ENCODE measurements at places on chromosomes 2 and 18. TPM values are rescaled to one million over a fixed set of nuclear protein-coding genes. Genes with fewer than 3 reads are reported as not detected.
A peak's percentile ranks its signal among the peaks of the same experiment; 100 is the strongest.

GRCh38 chr2:96267159-96267971 lies 1.3 kb downstream of the CIAO1 start:
- peak; percentile 86 for DNase-seq

GRCh38 chr2:237782181-237782580 lies 16.4 kb upstream of the RBM44 start:
- DNase-seq, result no peak

GRCh38 chr2:183037074-183037552 lies 1.1 kb downstream of the NCKAP1 start:
- no peak for DNase-seq

DNA sequence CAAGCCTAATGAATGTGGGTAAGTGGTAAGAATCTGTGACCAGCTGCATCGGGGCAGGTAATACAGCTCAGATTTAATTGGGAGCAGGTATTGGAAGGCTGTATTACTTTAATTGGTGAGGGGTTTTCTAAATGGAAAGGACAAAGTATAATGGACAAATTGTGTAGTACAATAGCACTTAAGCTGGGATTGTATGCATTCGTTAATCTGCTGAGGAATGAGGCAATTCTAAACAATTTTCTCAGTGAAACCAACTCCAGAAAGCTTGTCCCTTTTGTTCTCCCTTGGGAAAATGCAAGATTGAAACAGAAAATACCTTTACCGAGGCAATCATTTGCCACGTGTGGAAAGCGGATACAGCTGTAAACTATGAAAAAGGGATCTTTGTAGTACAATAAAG lies 801.6 kb upstream of the POU3F3 start:
- DNase-seq, result no peak

DNA sequence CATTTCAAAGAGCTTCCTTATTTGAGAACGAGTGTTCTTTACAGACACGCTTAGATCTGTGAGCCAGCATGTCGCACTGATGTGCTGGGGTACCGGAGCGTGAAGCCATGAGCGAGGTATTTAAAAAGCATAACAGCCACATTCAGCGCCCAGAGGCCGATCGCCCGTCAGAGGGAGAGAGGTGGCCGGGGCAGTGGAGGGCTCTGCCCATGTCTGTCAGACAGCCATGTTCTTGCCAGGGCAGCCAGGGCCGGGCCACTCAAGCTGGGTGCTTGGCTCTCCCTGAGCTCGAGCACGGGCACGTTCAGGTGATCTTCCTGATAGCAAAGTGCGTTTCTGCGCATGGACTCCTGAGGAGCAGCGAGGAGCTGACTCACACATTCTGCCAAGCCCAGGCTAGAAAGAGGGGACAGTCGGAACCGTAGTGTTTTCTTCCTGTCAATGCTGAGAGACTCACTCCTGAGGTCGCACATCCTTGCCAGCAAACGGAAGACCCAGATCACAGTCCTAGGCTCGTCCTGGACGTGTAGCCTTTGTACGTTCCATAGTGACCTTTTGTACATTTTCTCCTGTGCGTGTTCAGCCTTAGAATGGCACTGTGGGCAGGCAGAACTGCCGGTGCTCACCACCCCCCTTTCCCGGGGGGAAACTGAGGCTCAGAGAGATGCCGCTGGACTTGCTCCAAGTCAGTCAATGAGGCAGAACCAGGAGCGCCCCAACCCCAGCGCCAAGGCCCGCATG lies 100.7 kb downstream of the NFATC1 start:
- DNase-seq, result no peak

- no peak for DNase-seq
Observed at GRCh38 chr2:236879416-236879963, 206.2 kb upstream of the COPS8 start.

- DNase-seq, result no peak
Observed at GRCh38 chr2:149690825-149691224, 103.2 kb upstream of the MMADHC start.

- no peak for DNase-seq
Observed at GRCh38 chr2:225462945-225463344, 63.4 kb downstream of the NYAP2 start.

DNA sequence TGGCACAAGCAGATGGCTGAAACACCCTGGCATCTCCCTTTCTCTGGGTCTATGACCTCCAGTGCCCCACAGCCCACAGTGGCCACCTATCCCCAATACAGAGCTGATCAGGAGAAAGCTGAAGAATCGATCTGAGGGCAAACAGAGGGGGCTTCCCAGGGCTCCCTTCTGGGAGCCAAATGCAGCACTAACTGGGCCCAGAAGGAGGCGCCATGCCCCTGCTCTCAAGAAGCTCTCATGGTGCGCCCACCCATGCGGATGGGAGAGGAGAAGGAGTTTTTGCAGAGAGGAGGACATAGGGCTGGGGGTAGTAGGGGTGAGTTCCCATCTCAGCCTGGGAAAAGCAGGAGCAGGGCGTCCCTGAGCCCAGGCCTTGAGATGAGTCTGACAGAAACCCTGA lies 787.3 kb upstream of the RAB6C start:
- DNase-seq, result no peak

DNA sequence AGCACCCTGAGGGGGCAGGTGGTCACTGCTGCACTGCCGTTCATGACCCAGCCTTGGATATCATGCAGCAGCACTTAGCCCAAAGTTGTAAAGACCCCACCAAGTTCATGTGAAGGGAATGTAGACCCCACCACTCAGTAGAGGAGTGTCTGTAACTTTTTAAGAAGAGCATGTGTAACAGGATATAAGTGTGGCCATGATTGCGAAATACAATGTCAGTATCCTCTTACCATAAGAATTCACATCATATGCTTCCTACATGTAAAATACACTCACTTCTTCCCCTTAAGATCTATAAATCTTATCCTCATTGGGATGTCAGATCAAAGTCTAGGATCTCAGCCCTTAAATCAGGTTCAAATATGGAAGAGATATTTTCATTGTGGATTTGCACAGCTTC lies 276.9 kb downstream of the PTPRM start:
- no peak for DNase-seq

- no peak for DNase-seq
Observed at GRCh38 chr18:48992791-48993555, 42.2 kb upstream of the SMAD7 start.

DNA sequence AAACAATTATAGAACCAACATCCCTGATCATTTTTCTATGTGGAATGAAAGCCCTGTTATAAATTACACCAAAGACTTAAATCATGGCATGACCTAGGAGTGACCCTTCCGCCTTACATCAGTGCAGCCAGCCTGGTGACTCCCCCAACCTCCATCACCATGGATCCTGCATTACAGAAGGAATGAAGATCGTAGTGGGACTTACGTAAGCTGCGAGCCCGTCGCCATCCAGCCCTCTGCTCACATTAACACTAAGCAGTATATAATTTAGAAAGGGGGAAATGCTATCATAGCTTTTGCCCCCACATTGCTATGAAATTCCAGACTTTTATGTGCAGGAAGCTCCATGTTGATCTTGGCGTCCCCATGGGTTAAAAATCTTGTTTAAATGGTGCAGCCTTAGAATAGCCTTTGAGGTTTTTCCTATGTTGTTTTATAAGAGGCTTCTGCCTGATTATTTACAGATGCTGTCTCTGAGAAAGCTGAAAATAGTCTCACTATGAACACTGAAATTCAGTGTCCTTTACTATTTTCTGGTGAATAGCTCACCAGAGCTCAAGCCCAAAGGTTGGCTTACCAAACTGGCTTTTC lies 76.3 kb downstream of the COLEC12 start:
- no peak for DNase-seq

GRCh38 chr2:21585881-21586280 lies 462.1 kb downstream of the TDRD15 start:
- DNase-seq, result no peak

DNA sequence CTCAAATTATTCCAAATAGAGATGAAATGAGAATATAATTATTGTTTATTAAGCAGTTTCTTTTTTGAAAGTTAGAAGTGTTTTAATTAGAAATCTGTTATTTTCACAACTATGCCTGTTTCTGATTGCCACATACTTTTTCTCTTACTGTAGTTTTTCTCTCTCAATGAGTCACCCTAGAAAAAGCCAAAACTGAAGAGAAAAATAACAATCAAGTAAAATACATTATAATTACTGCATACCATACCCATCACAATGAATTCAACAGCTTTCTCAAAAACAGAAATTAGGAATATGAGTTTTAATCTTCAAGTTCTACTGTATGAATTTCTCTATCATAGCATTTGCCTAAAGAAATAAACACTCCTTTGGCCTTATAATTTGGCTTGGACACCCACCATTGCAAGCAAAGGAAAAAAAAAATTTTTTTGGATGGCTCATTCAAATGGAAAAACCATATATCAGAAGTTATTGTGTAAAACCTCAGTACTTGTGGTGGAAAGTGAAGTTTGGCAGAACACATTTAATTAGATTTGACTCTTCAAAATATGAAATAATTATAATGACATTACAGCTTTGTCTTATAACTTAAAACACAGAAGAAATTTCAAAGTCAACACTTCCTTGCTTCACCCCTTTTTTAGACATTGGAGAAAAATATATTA lies 138.5 kb downstream of the DYM start:
- DNase-seq, result no peak

GRCh38 chr2:150134223-150134857 lies 353.1 kb downstream of the RND3 start:
- DNase-seq, result no peak

DNA sequence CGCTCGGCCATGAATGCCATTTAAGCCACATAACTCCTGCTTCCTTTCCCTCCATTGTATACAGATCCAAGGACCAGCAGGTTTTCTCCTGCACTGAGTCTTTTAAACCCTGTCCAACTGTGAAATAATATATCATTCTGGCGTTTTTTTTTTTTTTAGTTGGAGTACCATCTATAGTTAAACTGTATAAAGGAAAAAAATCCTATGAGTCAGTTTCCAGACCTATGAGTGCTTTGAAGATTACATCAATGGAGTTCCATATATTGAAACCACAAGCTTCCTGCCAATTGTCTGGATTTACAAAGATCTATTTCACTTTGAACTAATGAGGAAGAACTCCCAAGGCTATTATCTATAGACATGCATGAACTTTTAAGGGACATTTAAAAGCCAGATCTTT lies 2.4 kb upstream of the MALT1 start:
- no peak for DNase-seq

Gene RGPD4
- not detected for total RNA-seq

- no peak for DNase-seq
Observed at GRCh38 chr18:3716116-3716660, 266.2 kb downstream of the TGIF1 start.

Gene CCDC121
- 0.54 TPM for total RNA-seq

DNA sequence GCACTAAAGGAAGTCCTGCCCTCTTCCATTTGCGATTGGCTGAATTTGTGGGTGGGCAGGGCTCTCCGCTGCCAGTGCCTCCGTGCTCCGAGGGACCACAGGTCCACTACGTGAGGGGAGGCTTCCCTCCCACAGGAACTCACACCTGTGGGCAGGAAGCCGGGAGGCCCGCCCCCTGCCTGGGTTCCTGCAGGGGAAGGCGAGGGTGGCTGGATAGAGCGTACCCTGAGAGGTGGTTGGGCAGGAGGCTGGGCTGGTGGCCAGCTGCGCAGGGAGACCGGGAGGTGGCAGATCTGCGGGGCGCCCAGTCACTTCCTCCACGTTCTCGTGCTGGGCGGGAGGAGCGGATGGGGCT lies 47.0 kb upstream of the PTH2R start:
- peak; percentile 60 for DNase-seq

DNA sequence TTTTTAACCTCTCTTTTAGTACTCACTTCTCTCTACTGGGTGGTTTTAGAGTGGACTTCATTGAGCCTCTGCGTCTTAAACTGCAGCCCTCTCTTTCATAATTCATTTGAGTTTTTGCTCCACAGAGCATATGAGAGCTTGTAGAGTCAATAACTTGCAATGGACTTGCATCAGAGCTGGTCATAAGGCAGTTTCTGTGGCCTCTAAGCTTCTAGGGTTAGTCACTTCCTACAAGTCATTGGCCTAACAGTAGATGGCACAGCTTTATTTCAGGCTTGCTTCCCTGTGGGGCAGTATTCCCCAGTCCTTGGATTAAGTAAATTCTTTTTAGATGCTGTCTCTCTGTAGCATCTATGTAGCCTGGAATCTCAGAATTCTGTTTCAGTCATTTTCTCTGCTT lies 1435.7 kb downstream of the LRP1B start:
- no peak for DNase-seq

Gene SOCS6
- 3.3 TPM for total RNA-seq

Gene IGFBP5
- not detected for total RNA-seq

DNA sequence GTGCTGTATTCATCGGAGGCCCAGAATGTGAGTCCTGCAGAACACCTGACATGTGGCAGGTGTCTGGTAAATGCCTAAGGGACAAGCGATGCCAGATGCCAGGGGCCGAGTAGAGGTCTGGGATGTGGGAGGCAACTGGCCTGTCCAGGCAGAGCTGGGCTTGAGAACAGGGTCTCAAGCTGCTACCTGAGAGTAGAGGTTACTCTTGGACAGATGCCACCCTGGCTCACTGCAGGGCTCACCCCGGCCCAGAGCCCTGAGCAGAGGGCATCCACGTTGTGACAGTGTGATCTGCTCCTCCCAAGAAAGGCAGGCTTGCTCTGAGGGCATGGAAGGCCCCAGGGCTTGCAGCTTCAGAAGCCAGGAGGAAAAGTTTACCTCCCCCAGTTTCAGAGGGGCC lies 692.0 kb upstream of the ID2 start:
- no peak for DNase-seq

DNA sequence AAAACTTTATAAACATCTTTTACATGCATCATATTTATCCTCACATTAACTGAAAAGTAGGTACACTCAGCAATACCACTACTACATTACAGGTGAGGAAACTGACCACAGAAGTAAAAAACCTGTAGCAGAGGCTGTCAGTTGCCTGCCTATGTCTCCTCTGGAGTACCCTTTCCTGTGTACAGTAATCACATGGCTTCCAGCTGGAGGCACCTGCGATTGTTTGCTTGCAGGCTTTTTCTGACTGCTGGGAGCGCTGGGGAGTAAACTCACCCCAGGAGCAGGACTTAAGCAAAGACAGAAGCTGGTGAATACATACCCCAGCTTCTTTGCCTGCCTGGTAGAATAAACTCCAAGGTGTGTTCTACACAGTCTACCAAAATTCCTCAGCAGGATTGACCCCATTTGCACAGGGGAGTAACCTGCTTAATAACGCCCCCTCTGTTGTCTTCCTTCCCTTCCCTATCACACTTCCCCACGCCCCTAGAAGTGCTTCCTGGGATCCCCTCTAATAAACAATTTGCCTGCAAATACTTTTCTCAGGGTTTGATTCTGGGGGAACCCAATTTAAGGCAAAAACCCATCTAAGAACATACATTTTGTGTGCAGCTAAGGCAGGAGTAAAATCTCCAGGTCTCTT lies 138.9 kb downstream of the PTH2R start:
- DNase-seq, result peak; percentile 40

Gene ERFE
- total RNA-seq, result 0.24 TPM

Gene KLHL30
- not detected for total RNA-seq

Gene EPB41L3
- 1.5 TPM for total RNA-seq

Gene GDF7
- total RNA-seq, result 0.26 TPM

All from activated CD4-positive, alpha-beta T cell treated with anti-CD3 and anti-CD28 coated beads, Interleukin-2, amount 10 ng/mL, durations not matched to agents 24 days and 14 days (primary cell).